ENCODE measurements at places on chromosomes 1 and 21.

GRCh38 chr1:162135271-162135775 lies 65.8 kb downstream of the NOS1AP start:
- no peak for DNase-seq

- no peak for DNase-seq
Measured at GRCh38 chr1:173423291-173423690, 53.8 kb upstream of the PRDX6 start.

GRCh38 chr1:44757420-44757819 lies 17.8 kb downstream of the KIF2C start:
- no peak for DNase-seq

DNA sequence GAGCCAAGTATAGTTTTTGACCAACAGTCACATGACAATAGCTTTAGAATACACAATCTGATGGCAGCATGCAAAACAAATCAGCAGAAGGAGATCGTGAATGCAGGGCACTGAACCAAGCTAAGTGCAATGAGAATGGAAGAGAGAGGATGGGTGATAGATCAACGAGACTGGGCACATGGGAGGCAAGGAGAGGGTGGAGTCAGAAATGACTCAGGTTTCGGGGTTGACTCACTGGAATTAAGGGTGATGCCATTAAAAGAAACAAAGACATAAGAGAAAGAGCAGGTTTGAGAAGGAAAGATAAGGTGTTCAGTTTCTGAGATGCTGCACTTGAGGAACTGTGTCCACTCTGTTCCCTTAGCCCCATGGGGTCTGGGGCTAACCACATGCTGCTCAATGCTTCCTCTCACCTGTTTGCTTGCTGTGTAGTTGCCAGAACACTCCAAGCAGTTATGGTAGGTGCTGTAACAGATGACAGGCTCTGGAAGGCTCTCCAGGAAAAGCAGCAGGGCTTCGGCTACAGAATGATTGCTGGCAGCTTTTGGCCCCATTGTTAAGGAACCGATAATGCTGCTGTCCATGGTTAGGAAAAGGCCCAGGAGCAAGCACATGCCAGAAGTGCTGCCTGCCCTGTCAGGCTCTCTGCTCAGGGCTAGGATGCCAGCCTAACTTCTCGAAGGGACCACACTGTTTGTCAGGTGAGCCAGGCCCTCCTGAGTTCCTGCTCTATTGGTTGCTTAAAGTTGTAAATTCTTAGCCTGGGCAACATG lies 6.1 kb upstream of the MTF1 start:
- no peak for DNase-seq

- no peak for DNase-seq
Measured at GRCh38 chr1:12230549-12231275, 882 bp downstream of the VPS13D start.

DNA sequence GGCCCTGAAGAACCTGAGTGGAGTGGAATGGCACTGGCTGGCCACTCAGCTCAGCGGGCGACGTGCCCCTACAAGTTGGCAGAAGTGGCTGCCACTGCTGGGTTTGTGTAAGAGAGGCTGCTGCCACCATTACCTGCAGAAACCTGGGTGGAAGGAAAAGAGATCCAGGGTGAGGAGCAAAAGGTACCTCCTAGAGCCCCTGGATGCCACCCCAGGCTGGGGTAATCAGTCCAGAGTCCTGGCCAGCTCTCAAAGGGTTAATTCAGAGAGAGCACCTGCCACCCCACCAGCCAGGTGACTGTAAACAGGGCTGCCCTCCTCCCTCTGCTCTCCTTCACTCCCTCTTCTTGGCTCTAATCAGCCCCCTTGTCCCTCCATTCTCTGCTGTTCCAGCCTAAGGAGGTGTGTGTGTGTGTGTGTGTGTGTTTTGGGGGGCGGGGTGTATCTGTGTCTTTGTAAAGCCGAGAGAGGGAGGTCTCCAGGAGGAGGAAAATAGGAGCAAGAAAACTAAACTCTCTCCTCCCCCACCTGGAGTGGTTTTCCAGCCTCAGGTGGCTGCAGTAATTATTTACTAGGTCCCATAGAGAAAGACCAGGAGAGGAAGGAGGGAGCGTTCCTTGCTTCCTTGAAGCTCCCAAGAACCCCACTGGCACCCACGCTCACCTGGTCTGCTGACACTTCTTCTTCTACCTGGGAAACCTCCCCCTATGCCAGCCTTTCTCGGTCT lies 12.6 kb downstream of the TRIM46 start:
- DNase-seq: no peak

DNA sequence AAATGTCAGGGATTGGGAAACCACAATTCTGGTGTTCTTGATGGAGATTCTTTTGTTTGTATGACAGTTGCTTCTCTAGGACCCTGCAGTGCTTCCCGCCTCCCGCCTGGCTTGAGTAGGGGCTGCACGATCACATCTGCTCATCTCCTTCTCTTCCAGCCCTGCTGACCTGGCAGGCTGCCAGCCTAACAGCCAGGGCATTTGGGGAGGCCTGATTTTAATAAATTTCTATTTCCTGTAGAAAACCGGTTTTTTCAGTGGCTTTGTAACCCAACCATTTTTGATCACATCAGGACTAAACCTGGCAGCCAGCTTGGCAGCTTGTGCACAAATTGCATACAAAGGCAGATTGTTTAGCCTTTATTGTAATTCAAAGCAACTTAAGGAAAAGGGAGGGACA lies 78.9 kb downstream of the UBE2U start:
- no peak for DNase-seq

GRCh38 chr1:45769261-45769932 lies 18.9 kb upstream of the IPP start:
- DNase-seq: no peak
